Cardiac septum (tissue), 1 donor: ENCODE measurements at places on chromosomes 3 and 15.

DNA sequence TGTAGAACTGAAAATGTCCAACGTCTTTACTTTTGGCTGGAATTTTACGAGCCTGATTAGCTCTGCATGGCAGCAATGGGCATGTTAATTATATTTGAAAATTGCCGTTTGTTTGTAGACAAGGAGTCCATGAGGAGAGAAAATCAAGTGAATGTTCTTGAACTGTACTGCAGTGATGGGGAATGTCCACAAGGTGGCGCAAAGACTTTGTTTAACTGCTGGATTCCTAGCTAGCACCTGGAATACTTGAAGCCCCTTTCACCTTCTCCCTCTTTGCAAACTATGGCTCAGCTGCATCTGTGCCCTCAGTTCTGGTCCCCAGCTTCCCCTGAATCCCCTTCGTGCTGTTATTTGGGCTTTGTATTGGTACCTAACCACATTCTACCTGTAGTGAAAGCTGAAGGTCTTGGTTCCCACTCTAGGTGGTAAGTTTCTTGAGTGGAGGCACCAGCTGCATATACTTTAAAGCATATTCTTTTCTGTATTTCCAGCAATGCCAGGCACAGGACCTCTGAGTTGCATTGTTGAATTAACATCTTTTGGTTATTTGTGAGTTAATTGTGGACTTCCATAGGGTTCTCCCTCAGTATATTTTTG lies 25.3 kb downstream of the EXOG start:
- no peak for DNase-seq

DNA sequence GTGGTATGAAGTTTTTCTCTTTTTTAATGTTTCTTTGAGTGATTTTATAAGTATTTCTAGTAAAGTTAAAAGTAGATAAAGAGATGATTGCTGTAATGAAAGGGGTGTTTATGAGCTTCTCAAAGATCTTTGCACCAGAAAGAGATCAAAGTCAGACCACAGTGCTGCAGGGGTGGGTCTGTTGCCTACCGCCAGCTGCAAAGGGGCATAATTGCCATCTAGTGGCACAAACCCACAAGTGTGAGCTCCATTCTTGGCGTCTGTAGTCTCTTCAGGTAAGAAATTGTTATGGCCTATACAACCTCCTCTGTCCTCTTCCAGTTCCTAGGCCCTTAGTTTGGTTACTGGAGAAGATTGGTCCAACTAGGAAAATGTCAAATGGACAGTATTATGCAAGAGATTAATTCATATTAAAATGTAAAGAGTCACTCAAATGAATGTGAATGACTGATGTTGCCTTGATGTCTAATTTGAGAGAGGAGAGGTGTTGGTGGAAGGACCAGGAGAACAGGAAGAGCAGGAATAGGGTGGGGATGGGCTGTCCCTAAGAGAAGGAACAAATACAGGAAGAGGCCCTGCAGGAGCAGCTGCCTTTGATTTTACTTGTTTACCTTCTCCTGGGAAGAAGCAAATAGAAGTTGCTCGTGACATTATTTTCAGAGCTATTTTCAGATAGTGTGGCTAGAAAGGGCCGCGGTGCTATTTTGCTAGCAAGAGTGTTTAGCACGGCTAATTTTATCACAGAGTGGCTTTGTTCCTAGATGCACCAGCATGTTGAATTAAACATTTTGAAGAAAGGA lies 53.0 kb upstream of the GSK3B start:
- no peak for DNase-seq

DNA sequence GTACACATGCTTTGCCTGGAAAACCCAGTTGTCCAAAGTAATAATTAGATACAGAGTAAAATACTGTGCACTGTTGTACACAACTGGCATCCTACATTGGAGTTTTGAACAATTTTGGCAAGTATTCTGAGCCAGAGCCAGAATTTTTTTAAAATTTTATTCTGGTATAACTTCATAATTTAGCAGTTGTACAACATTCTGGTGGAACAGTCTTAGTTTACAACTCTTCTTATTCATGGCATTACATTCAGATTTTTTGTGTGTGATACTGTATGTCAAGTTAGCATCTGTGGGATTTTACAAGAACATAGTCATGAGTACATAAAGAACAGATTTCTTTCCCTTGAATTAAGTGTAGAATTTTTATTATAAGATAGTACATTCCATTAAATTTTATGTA lies 67.5 kb downstream of the SLC49A4 start:
- no peak for DNase-seq

DNA sequence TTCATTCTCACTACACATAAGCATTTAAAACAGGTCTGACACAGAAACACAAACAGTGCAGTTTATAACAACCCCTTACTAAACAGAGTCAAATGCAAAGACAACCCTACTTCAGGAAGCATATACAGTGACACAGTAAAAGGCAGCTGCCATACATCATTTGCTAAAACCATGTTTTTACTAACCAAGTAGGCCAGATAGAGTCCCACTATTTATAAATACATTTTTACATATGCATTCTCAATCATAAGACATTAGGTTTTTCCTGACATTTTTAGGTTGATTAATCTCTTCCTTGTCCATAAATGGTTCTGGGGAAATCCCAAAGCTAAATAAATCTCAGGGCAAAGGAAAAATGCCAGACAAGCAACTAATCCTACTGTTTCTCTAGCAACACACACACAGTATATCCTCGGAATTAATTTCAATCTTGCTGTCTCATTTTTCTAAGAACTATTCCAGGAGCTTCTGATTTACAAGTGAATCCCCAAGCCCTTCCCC lies 39.0 kb downstream of the CHAC1 start:
- DNase-seq = no peak

DNA sequence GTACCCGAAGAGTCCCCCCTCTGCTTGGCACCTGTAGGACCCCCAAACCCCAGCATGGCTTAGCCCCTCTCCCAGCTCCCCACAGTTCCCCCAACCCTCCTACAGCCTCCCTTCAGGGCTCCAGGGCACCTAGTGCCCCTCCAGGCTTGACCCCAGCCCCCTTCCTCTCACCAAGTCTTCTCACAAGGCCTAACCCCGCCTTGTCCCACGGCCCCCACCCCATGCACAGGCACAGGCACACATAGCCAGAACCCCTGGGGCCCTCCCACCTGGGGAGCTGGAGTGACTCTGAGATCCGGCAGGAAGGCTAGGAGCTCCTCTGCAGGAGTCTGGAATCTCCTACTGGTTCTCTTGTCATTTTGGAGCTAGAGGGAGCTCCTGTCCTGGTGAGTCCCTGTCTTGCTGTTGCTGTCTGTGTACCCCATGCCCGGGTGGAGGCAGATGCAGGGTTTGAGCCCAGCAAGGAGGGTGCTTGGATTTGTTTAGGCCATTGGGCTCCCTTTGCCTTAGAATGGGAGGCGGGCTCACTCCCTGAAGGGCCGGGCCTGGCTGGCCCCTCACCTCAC lies 39.6 kb downstream of the KLF13 start:
- DNase-seq = no peak

- no peak for DNase-seq
Observed at GRCh38 chr3:190684776-190685175, 170.9 kb downstream of the IL1RAP start.

DNA sequence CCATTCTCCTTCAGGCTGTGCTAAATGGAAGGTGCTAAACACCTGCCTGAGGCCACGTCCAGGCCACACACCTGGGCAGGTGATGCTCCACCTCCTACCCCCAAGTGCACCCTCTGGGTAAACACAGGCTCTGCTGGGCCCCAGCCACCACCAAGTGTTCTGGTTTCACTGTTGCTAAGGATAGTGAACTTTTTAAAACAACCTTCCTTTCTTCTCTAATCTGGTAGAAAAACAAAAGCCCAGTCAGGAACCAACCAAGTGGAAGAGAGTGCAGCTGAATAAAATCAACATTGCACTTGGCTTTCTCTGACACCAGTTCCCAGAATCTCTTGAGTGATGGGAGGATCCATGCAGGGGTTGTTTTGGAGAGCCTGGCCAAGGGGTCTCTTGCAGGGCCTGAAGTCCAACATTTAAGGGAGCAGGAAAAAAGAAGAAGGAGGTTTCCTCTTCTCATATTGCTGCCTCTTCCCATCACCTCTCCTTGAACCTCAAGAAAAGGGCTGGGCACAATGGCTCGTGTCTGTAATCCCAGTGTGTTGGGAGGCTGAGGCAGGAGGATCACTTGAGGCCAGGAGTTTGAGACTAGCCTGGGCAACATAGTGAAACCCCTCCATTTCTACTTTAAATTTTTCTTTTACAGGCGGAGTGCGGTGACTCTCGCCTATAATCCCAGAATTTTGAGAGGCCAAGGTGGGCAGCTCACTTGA lies 26.2 kb upstream of the ATP13A3 start:
- DNase-seq = no peak

GRCh38 chr3:23302271-23302670 lies 99.1 kb downstream of the UBE2E2 start:
- no peak for DNase-seq

DNA sequence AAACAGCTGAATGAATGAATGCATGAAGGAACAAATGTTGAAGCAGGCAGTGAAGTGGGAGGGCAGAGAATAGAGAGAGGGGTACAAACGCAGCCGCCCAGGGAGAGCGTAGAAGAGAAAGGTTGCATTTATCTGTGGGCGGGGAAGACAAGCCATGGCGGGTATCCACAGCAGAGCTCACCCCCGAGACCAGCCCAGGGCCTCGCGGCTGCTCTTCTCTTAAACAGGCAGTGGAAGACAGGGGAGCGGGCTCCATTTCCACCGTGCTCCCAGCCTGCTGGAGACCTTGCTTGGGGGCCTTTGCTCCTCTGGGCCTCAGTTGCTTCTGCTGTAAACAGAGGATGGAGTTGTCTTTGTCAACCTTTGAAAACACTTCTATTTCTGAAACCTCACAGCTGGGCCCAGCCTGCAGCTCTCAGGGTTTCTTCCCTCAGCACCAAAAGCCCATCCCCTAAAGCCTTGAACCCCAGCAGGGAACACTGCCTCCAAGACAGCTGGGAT lies 259.5 kb downstream of the UACA start:
- DNase-seq = no peak

GRCh38 chr3:123194552-123194951 lies 7.2 kb upstream of the SEC22A start:
- no peak for DNase-seq
